ENCODE measurements at places on chromosomes 6 and 20.

GRCh38 chr6:135985471-135985870 is 134.0 kb downstream of the PDE7B start:
- no peak for DNase-seq

GRCh38 chr6:1669996-1670395 is 60.3 kb downstream of the FOXC1 start:
- DNase-seq = no peak

- no peak for DNase-seq
Measured at GRCh38 chr6:147131532-147132128, 72.6 kb upstream of the STXBP5 start.

- DNase-seq = no peak
Measured at GRCh38 chr6:21891080-21891479, 297.5 kb downstream of the SOX4 start.

GRCh38 chr6:126574301-126574700 is 234.4 kb downstream of the CENPW start:
- no peak for DNase-seq

DNA sequence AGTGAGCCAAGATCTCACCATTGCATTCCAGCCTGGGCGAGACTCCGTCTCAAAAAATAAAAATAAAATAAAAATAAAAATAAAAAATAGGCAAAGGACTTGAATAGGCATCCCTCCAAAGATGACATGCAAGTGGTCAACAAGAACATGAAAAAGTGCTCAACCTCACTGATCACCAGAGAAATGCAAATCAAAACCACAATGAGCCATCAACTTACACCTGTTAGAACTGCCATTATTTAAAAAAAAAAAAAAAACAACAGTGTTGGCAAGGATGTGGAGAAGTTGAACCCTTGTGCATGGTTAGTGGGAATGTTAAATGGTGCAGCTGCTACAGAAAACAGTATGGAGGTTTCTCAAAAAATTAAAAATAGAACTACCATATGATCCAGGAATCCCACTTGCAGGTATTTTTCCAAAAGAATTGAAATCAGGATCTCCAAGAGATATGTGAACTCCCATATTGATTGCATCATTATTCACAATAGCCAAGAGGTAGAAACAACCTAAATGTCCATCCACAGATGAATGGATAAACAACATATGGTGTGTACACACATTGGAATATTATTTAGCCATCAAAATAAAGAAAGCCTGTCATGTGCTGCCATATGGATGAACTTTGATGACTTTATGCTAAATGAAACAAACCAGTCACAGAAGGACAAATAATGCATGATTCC is 2.8 kb downstream of the C20orf203 start:
- DNase-seq = no peak

- no peak for DNase-seq
Measured at GRCh38 chr6:131362070-131362469, 211.0 kb upstream of the ARG1 start.

DNA sequence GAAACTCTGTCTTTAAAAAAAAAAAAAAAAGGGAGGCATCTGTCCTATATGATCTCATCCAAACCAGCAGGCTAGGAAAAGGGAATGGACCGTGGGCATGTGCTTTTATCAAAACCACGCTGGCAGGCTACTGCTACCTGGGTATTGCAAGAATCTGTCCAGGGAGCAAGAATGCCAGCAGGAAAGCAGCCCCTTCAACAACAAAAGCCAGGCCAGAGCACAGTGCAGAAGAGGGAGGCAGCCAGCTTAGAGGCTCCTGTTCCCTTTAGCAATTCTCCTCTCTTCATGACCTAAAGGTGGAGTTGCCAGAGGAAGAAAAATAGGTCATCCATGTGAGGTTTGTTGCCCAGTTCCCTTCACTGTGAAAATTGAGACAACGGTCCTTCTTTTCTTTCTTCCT is 18.2 kb downstream of the TBC1D20 start:
- no peak for DNase-seq

DNA sequence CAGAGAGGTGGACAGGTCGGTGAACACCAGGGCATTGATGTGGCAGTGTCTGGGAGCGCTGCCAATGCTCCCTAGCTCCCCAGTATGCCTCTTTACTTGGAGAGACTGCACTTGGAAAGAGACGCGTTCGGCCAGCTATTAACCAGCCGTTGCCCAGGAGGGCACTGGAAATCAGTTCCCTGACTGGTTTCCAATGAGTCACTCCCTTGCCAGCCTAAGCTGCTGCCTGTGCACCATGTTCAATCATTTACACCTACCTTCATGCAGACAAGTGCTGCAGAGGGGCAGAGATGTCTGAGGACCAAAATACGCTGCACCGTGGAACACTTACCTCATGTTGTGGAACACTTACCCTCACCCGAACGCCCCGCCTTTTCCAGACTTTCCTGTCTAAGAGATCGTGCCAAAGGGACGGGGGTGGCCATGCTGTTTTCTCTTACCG is 151.6 kb downstream of the SOBP start:
- DNase-seq = no peak

- no peak for DNase-seq
Measured at GRCh38 chr6:12957321-12958051, 240.9 kb downstream of the PHACTR1 start.

- no peak for DNase-seq
Measured at GRCh38 chr6:37131104-37131959, 38.6 kb upstream of the PIM1 start.

- DNase-seq = no peak
Measured at GRCh38 chr20:753136-753535, 15.2 kb downstream of the SLC52A3 start.

DNA sequence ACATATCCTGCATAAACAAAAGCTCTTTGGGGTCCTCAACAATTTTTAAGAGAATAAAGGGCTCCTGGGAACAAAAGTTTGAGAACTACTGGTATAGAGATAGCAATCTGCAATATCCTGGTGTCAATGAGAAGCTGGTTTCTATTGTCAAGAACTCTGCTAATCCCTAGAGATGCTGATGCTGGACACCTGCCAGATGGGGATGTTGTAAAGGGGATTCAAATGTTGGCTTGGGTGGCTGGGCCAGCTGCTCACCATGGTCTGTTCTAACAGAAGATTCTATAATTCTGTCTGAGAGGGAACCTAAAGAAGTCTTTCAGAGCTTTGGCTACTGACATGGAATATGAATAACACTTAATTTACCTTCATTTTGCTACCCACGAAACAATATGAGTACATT is 137.8 kb downstream of the BTBD9 start:
- no peak for DNase-seq

GRCh38 chr20:40241596-40242343 is 447.3 kb downstream of the MAFB start:
- DNase-seq = no peak

DNA sequence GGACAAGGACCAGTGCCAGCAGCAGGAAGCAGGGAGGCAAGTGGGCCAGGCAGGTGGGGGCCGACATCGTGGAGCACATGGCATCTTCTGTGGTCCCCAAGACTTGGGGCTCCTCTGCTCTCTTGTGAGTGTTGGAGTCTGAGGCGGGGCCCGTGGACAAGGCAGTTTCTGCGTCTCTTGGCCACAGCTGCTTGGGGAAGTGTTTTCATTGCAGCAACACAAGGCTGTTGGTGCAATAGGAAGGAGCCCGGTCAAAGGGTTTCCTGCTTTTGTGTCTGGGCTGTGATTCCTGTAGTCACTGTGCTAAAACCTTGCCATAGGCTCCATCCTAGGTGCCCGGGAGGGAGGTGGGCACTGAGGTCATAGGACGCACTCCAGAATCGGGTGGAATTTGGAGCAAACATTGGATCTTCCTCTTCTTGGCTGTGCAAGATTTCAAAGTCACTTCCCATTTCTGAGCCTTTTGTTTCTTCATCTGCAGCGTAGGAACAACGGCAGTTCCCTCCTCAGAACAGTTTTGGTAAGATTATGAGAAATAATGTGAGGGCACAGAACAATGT is at the start of gene SIRPB2:
Gene SIRPB2 (minus strand): TSS at position 140 of the 560 bp plus-strand sequence. CDS start 61 bp downstream, at position 79.
- DNase-seq = no peak

DNA sequence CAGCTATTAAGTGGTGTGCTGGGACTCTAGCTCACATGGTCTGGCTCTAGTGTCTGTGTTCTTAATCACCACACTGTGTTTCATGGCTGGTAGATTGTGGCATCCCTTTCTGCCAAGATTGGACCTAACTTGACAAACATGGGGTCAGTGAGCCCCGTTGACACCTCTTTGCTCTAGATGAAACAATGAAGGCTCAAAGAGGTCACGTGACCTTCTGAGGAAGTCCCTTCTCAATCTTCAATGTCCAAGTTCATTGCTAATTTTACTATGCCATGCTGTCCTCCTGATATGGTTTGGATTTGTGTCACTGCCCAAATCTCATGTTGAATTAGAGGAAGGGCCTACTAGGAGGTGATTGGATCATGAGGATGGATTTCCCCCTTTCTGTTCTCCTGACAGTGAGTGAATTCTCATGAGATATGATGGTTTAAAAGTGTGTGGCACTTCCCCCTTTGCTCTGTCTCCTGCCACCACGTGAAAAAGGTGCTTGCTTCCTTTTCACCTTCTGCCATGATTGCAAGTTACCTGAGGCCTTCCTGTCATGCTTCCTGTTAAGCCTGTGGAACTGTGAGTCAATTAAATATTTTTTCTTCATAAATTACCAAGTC is 177.8 kb upstream of the MYLIP start:
- no peak for DNase-seq

DNA sequence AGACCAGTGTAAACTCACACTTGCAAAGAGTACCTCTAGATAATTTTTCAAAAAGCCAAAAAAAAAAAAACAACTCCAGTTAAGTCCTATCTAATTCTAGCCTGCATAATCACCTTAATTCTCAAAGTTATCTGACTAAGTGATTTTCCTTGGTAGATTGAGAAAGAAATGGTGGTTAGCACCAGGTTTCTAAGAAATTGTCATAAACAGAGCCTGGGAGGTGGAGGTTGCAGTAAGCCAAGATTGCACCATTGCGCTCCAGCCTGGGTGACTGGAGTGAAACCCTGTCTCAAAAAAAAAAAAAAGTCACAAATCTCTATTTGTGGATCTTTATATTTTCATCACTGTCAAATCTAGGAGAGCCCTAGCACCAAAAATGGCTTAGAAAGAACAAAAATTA is 8.9 kb downstream of the FBXO5 start:
- no peak for DNase-seq

- DNase-seq = no peak
Measured at GRCh38 chr6:15914553-15914952, 214.3 kb upstream of the MYLIP start.

GRCh38 chr6:53014063-53014462 is 19.0 kb upstream of the GSTA4 start:
- no peak for DNase-seq

- DNase-seq = no peak
Measured at GRCh38 chr6:113449051-113449450, 408.1 kb upstream of the MARCKS start.

GRCh38 chr6:130843575-130844320 is 16.5 kb downstream of the SMLR1 start:
- no peak for DNase-seq

GRCh38 chr6:100338090-100338489 is 126.6 kb downstream of the SIM1 start:
- no peak for DNase-seq

DNA sequence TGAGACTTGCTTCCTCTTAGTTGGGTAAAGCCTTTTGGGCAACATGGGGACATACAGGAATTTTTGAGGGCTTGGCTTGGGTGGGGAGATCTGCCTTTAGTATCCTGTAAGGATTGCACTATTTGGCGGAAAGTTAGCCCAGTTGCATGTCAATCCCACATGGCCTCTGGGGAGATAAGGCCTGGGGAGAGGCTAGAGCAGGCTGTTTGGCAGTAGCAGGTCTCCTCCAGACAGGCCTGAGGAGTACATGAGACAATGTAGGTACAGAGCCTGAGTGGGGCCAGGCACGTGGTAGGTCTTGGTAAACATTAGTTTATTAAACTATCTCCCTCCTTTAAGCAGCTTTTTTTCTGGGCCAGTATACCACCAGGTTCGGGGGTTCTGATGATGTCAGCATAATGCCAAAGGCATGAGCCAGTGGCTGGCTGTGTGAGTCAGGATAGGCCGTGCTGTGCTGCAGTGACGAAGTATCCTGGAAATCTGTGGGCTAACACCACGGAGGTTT is 147.9 kb downstream of the VEGFA start:
- DNase-seq = no peak

All from esophagus squamous epithelium (tissue), 5 donors.